Type B pancreatic cell (in vitro differentiated cells): ENCODE measurements at places on chromosomes 3 and 15. TPM values are rescaled to one million over a fixed set of nuclear protein-coding genes. Genes with fewer than 3 reads are reported as not detected.
A peak's percentile ranks its signal among the peaks of the same experiment; 100 is the strongest.

- peak overlapping the region; percentile 46 for H3K27ac ChIP-seq
- peaks cover 3% of the 10 kb centered on the region for H3K36me3 ChIP-seq
- no peak for DNase-seq
- peaks cover 1% of the 10 kb centered on the region for H3K4me1 ChIP-seq
- H3K4me3 ChIP-seq, result no peak overlapping the region
Measured at GRCh38 chr3:10015461-10015904, 10.8 kb upstream of the FANCD2 start.

- peaks cover 4% of the 10 kb centered on the region for H3K27me3 ChIP-seq
- H3K36me3 ChIP-seq, result no peaks in the 10 kb centered on the region
- no peaks in the 10 kb centered on the region for H3K4me1 ChIP-seq
- no peak overlapping the region for H3K4me3 ChIP-seq
- no peak for DNase-seq
Measured at GRCh38 chr3:181596126-181596525, 115.6 kb upstream of the SOX2 start.

C3orf85 gene
- 2.3 and 6.8 TPM in 2 replicates for total RNA-seq

RLBP1 gene
- not detected in 2 replicates for total RNA-seq
